C1 segment of cervical spinal cord (tissue), 14 donors: ENCODE measurements at places on chromosomes 13 and 19.

DNA sequence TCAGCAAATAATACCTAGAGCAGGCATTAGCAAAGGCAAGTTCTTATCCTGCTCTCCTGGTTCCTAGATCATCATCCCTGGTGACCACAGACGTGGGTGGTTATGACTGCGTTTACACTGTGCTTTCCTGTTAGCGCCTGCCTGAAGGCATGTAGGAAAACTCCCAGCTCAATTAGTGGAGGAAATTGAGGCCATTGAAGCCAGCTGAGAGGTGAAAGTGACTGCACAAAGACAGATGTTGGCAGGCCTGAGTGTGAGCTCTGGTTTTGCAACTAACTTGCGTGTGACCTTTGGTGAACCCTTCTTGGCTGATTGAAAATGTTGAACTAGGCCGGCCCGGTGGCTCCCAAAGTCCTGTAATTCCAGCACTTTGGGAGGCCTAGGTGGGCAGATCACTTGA is 17.5 kb upstream of the NWD1 start:
- no peak for DNase-seq

DNA sequence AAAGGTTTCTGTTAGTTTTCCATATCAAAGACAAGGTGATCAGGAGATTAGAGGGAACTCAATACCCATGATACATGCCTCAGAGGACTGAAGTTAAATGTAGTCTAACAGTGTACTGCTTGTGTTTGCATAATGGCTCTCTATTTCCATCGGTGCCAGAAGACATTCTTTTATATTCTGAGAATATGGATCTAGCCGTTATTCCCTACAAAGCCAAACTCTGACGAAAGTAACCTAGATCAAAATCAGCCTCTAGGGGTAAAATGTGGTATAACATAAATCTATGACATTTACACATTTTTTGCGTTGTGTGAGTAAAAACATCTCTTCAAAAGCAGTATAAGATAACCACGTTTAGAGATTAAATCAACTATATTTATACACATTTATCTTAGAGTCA is 2232.7 kb downstream of the PCDH9 start:
- DNase-seq = no peak

- no peak for DNase-seq
Observed at GRCh38 chr13:99723878-99724277, 222.6 kb downstream of the TM9SF2 start.

- no peak for DNase-seq
Observed at GRCh38 chr13:22880741-22881720, 299.7 kb upstream of the SGCG start.

- DNase-seq = no peak
Observed at GRCh38 chr13:57874530-57874929, 243.0 kb downstream of the PCDH17 start.
